ENCODE measurements at places on chromosomes 6 and 20.

DNA sequence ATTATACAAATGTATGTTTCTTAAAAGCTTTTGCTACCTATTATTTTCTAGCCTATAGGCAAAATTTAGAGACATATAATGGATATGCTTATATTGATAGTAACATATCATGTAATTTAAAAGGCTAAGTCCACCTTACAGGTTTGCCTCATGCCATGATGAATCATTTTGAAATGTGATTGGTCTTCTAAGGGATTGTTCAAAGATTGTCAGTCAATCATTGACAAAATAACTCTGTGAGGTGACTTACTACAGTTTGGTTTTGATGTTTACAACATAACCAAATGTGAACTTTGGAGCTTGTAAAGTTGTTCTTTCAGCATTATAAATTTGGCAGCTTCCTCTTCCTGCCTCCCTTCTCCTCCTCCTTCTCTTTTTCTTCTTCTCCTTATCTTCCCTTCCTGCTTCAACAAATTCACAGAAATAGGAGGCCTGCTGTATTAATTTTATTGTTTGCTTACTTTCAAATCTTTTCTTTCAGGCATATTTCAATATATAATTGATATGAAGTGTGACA lies 39.7 kb upstream of the ZFP64 start:
- DNase-seq: no peak

GRCh38 chr6:122063761-122064160 lies 335.7 kb upstream of the HSF2 start:
- no peak for DNase-seq

DNA sequence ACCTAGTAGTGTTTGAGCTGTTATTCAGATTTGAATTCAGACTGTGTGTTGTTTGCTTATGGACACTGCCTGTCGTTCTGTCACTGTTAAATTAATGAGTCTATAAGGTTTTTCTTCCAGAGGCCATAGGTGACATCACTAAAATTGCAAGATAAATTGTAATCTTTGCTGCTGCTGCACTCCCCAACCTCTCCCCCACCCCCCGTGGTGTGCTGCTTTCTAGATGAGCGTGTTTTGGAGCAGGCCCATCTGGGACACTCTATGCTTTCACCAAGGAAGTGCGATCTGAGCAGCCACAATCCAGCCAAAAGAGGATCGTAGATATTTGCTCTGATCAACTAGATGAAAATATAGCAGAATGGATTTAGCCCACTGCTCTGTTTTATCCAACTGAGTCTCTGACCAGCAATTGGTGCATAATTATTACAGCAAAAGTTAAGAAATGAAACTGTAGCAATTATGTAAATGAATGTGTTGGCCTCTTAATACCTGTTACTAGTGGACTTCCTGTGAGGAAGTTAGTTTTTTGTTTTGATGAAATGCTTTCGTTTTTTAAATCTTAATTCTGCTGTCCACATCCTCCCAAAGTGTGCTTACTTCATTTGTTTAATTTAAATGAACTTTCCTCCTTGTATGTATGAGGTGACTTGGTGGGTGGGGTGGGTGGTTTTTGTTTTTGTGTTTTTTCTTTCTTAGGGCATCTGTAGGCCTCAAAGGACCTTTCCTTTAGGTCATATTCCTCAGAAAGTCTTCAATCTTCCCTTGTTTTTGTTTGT lies 58.1 kb downstream of the RPRD1B start:
- no peak for DNase-seq

- DNase-seq: no peak
Observed at GRCh38 chr6:13425943-13426931, 61.2 kb downstream of the GFOD1 start.

DNA sequence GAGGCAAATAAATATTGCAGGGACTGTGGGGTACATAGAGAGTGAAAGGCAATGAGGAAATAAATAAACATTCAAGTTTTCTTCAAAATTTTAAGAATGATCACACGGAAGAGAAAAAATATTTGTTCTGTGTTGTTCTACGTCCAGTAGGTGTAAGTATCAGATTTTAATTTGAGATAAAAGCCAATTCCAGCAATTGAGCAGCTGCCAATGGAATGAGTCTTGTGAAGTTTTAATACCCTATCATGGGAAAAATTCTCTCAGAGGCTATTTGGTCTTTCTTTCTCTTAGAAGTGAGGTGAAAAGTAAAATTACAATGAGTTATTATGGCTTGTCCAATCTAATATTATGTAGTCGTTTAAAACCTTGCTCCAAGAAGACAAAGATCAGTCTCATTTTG lies 195.7 kb upstream of the CITED2 start:
- DNase-seq: no peak

GRCh38 chr20:43900121-43900466 lies 14.6 kb upstream of the TOX2 start:
- DNase-seq: no peak

GRCh38 chr6:160881148-160881808 lies 110.3 kb upstream of the MAP3K4 start:
- DNase-seq: no peak
